ENCODE measurements at places on chromosomes 16 and 17. TPM values are rescaled to one million over a fixed set of nuclear protein-coding genes. Genes with fewer than 3 reads are reported as not detected.

DNA sequence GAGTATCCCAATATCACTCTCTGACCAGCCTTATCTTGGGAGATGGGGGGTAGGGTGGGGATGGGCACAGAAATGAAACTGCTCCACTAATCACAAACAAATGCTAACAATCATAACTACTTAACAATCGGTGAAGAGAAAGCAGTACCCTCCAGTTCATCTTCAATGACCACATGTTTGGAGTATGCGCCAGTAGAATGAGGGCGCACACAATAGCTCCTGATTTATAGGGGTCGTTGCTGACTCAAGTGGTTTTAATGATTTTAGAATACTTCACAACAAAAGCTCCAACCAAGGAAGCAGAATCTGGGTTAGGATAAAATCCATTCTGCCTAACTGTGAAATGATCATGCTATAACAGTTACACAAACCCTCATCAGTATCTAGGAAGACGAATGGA, 184.4 kb downstream of the AATF start:
- DNase-seq: no peak

CACNG1 gene
- not detected for total RNA-seq

GRCh38 chr17:37802061-37802595, 57.3 kb upstream of the HNF1B start:
- DNase-seq: no peak

- DNase-seq: no peak
Measured at GRCh38 chr16:74922150-74923138, 62.5 kb downstream of the WDR59 start.

DNA sequence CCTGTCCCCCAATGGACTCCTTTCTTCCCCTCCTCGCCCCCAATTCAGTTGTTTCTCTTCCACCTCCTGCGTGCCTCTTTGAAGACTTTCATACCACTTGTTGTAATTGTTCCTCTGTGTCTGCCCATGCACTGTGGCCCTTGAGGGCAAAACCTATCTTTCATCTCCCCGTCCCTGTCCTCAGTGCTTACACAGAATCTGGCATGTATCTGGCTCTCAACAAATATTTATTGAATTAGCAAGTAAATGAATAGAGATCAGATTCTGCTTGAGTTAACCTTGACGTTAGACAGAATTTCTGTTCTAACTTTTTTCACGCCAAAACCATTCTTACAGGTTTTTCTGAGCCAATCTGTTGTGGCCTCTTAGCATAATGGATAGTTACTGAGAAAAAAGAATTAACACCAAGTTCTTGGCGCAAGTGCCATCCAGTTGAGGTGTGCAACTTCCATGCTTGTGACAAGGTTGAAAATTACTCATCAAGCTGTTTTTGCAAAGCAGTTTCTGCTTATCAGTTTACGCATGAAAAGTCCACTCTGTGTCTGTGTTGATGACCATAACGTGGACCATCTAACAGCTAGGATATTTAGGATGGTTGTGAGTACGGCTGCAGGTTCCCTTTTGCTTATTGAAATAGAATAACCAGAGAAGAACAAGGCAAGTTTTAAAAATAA, 215.1 kb downstream of the PRKCA start:
- no peak for DNase-seq

CIBAR2 gene
- 0.27 TPM for total RNA-seq

OTOP3 gene
- total RNA-seq: not detected

DNA sequence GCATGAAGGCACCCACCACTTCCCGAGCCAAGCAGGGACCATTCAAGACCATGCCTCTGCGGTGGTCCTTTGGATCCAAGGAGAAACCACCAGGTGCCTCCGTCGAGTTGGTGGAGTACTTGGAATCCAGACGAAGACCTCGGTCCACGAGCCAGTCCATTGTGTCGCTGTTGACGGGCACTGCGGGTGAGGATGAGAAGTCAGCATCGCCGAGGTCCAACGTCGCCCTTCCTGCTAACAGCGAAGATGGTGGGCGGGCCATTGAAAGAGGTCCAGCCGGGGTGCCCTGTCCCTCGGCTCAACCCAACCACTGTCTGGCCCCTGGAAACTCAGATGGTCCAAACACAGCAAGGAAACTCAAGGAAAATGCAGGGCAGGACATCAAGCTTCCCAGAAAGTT, 63.4 kb downstream of the DHRS7C start:
- DNase-seq: no peak

TBC1D3B gene
- 11.3 TPM for total RNA-seq

DNA sequence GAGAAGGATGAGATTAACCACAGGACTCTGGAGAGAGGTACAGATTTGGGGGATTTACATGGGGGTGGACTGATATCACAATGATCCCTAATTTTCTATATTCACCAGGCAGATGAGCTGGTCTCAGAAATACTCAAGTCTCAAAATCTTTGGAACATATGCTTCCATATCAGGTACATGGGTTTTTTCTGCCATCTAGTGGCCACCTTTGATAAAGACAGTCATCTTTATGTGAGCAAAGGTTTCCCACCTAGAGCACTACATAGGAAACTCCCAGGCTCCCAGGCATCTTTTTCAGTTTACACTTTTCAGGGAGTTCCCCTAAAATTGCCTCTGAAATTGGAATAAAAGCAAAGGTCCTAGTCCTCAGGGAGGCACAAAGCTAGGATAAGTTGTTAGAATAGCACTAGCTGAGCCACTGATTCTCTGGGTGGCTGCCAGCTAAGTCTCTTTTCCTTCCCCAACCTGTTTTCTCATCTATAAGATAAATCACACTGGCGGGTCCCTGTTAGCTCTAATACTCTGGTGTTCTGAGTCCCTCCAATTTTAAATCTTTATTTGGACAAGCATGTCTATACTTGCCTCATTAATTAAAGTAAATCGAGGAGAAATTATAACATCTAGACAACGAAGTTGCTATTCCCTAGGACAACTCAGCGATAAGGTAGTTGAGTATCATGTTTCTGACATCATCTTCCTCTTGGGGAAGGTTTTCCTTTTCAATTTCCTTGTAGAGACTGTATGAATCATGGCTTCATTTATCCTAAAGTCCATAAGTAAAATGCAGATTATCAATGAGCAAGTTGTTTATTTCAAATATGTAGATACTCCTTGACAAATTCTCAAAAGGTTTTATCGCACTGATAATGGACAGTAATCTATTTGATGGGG, 19.0 kb upstream of the MON1B start:
- peak; percentile 49 for DNase-seq

KRT25 gene
- not detected for total RNA-seq

DNA sequence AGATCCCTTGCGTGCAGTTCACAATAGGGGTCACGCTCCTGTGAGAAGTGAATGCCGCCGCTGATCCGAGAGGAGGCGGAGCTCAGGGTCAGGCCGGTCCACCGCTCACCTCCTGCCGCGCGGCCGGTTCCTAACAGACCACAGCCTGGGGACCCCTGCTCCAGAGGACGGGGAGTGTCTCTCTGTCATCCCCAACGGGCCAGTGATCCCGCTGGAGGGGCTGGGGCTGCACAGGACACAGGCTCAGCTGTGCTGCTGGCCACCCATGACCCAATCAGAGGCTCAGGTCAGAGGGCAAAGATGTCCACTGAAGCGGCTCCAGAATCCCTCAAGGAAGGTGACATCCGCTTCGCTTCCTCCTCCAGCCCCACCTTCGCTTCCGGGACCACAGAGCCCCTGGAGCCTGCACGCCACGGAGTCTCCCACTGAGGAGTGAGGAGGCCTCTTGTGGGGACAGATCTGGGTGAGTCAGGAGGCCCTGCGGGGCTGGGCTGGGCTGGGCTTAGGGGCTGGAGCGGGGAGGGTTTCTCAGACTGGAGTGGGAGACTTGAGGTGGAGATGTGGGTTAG, 115.4 kb downstream of the METRNL start:
- no peak for DNase-seq
